ENCODE measurements at places on chromosomes 12 and 14.
A peak's percentile ranks its signal among the peaks of the same experiment; 100 is the strongest.

GRCh38 chr14:61813096-61813606, 50.9 kb downstream of the SNAPC1 start:
- H3K36me3 ChIP-seq, result no peaks in the 10 kb centered on the region
- DNase-seq, result no peak
- no peak overlapping the region for H3K27ac ChIP-seq
- H3K27me3 ChIP-seq, result peaks cover 3% of the 10 kb centered on the region

- peak overlapping the region; percentile 54 for H3K4me3 ChIP-seq
- DNase-seq, result peak; percentile 32
- H3K4me1 ChIP-seq, result peaks cover 20% of the 10 kb centered on the region
- H3K36me3 ChIP-seq, result no peaks in the 10 kb centered on the region
- H3K27ac ChIP-seq, result no peak overlapping the region
- H3K27me3 ChIP-seq, result peaks cover 13% of the 10 kb centered on the region
Observed at GRCh38 chr12:57620936-57621496, 9.8 kb downstream of the ARHGEF25 start.

DNA sequence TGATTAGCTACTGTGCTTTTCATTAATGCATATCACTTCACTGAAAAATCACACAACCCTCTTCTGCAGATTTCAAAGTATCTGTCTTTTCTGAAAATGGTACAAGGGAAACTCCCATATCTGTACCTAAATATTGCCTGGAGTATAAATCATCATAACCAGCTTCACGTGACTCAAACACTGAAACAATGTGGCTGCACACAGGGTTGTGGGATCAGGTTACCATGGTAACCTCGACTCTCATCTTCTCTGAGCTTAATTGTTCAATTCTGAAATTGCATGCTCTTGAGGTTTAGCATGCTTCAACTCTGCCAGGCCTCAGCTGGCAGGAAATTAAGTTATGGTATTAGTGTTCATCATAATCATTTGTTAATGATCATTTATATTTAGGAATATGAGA, 77.5 kb upstream of the CPSF6 start:
- H3K4me3 ChIP-seq, result no peak overlapping the region
- no peaks in the 10 kb centered on the region for H3K27me3 ChIP-seq
- H3K36me3 ChIP-seq, result no peaks in the 10 kb centered on the region
- no peaks in the 10 kb centered on the region for H3K4me1 ChIP-seq
- DNase-seq, result peak; percentile 45

GRCh38 chr12:104689635-104690034, 232.9 kb downstream of the CHST11 start:
- DNase-seq, result no peak
- peaks cover 59% of the 10 kb centered on the region for H3K4me1 ChIP-seq
- H3K27ac ChIP-seq, result no peak overlapping the region
- no peak overlapping the region for H3K4me3 ChIP-seq

DNA sequence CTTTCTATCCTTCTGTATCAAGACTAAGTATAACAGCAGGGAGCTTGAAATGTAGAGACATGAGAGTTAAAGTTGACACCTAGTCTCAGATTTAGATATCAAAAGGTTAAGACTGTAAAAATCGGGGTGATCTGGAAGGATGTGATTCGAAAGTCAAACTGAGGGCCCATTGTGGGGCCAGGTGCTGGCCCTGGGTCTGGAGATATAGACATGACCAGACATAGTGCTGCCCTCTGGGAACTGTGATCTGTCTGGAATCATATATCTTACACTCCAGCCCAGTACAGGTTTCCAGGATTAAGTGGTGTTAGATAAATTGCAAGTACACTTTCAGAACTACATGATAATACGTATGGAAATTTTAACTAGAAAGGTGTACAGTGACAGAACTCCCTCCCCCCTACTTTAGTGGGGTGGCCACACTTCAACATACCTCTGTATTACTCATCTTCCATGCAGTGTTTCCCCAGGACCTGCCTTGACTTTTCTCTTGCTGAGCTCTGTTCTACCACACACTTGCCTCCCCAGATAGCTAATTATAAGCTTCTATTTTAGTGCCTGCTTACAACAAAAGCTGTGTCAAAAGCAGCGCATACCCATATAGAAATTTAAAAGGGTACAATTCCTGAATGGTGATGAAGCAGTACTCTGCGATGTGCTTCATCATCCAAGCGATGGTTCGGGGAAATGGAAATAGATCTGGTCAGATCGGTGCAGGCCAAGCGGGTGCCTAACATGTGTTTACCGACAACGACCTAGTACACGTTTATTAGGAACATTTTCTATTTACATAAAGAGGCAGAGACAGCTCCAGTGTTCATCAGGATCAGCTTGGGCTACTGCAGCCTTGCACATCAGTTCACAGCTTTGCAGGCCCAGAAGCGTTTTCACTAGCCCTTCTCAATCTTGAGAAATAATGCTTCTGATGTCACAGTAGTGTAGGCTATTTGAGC, 68.7 kb downstream of the ARF6 start:
- no peak for DNase-seq
- no peak overlapping the region for H3K27ac ChIP-seq
- H3K4me3 ChIP-seq, result no peak overlapping the region
- H3K36me3 ChIP-seq, result no peaks in the 10 kb centered on the region
- H3K27me3 ChIP-seq, result no peaks in the 10 kb centered on the region

GRCh38 chr14:102479107-102479506, 30.5 kb downstream of the ANKRD9 start:
- H3K36me3 ChIP-seq, result no peaks in the 10 kb centered on the region
- no peak overlapping the region for H3K4me3 ChIP-seq
- H3K27ac ChIP-seq, result no peak overlapping the region
- H3K4me1 ChIP-seq, result no peaks in the 10 kb centered on the region

DNA sequence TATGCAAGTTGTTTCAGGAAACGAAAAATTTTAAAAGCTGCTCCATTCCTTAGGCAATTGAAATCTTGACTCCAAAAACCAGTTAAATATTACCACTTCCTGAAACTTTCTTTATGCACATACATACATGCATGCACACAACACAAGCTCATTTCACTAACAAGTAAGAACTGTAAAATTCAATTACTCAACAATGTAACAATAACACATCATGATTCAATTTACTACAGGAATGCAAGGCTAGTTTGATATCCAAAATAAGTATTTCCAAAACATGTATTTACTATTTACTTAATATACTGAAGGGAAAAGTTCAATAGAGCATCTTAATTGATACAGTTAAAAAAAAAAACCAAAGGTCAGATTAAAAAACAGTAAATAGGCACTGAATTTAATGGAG, 19.6 kb downstream of the NAP1L1 start:
- no peaks in the 10 kb centered on the region for H3K36me3 ChIP-seq
- no peak overlapping the region for H3K27ac ChIP-seq
- H3K4me3 ChIP-seq, result no peak overlapping the region
- H3K27me3 ChIP-seq, result no peaks in the 10 kb centered on the region
- H3K4me1 ChIP-seq, result no peaks in the 10 kb centered on the region

- H3K27ac ChIP-seq, result no peak overlapping the region
- H3K4me3 ChIP-seq, result no peak overlapping the region
- no peaks in the 10 kb centered on the region for H3K4me1 ChIP-seq
- DNase-seq, result no peak
- H3K27me3 ChIP-seq, result no peaks in the 10 kb centered on the region
Observed at GRCh38 chr12:80100591-80100990, 1.3 kb downstream of the OTOGL start.

GRCh38 chr12:6507102-6507998, 13.4 kb downstream of the NCAPD2 start:
- no peak overlapping the region for H3K4me3 ChIP-seq
- no peak overlapping the region for H3K27ac ChIP-seq
- no peaks in the 10 kb centered on the region for H3K27me3 ChIP-seq
- H3K36me3 ChIP-seq, result peaks cover 5% of the 10 kb centered on the region

DNA sequence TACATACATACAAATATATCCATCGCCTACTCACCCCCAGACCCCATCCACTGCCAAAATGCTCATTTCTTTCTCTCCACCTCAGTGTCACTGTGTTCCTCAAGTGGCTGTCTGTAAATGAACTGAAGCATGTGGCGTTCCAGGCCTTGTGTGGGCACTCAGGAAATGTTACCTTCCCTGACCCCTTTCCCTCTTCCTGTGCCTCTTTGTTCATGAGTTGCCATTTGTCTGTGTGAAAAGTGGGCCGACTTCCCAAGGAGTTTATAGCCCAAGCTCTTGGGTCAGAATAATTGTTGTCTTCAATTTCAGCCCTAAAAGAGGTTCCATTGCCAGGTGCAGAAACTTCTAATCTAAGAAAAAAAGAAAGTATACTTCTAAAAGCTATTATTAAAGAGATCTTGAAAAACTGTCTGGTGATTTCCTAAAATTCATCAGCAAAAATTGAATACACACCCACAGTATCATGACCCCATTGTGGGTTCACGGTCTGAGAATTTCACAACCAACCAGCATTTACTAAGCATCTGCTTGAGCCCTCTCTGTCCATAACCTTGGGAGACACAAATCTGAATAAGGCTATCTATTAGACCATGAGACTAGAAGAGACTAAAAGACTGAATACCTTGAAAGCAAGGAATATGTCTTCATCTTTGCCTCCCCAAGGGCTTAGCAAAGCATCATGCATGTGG, 201.4 kb upstream of the EEA1 start:
- H3K27ac ChIP-seq, result no peak overlapping the region
- H3K27me3 ChIP-seq, result no peaks in the 10 kb centered on the region
- no peaks in the 10 kb centered on the region for H3K36me3 ChIP-seq
- no peaks in the 10 kb centered on the region for H3K4me1 ChIP-seq
- no peak overlapping the region for H3K4me3 ChIP-seq
